ENCODE measurements at places on chromosomes 13 and 19.

DNA sequence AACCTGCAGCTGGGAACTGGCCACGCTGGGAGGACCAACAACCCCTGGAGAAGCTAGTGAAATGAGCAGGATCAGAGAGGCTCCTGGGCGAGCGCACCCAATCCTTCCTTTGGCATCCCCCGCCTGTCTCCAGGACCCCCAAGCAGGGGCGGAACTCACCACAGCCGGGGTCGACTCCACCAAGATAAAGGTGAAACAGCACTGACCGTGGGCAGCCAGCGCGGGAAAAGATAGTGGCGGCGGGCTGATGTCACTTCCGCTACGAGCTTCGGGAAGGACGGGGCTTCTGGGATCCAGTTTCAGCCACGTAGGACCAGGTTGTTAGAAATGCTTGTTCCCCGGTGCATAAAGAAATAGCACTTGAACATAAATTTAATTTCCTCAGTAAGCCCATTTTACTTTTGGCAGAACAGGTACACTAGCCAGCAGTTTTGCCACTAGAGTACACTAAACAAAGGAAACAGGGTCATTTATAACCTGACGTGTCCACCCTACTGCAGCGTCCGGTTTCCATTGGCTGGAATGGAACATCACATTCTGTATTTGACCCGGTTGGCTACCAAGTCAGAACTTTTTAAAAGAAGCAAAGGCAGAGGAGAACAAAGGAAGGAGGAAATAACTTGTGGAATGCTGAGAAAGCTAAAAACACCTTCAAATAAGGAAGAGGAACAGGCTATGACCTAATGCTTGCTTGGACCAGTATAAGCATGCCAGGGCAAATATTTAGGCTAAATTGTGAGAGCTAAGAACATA is 25.5 kb upstream of the ZNF562 start:
- no peak for DNase-seq

DNA sequence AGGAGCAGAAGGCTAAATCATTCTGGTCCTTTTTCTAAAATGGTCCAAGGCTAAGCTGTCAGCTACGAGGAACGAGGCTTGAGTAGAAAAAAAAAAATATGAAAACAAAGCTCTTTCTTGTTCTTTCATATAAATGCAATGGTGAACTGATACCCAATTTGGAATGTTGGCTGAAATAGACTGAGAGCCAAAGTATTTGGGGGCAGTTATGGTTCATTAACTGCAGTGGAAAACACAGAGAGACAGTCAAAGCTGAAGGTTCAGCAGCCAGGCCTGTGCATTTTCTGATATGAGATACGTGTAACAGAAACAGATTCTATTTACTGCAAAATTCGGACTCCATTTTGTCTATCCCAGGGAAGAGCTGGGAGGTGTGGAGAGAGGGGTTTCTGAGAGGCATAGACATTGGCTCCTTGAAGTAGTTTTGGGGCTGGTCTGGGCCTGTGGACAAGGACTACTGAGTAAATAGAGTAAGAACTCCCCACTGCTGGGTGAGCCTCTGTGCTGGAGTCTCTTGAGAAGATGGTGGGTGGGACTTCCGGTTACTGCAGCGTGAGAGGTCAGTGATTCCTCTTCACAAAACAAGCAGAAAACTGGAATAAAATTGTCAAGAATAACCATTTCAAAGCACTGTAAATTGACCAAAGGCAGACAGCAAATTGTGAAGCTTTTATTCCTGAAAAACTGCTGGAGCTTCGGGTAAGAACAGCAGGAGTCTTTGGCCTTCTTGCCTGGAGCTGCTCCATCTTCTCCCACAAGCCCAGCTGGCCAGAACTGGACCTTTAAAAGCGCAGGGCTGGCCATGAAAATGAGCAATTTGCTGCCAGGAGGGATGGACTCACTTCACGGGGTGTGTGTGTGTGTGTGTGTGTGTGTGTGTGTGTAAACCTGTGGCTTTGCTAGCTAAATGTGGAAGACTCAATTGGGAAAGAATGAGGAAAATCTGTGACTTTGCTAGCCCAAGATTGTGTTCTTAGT is 43.1 kb upstream of the CNMD start:
- no peak for DNase-seq

- DNase-seq = no peak
Measured at GRCh38 chr13:49649244-49649962, 21.1 kb downstream of the ARL11 start.

GRCh38 chr19:43455321-43456113 is 9.9 kb downstream of the LYPD3 start:
- no peak for DNase-seq

GRCh38 chr19:18494267-18494607 is 27.6 kb downstream of the ELL start:
- DNase-seq = no peak

- no peak for DNase-seq
Measured at GRCh38 chr13:114145256-114145655, 12.8 kb upstream of the RASA3 start.

- DNase-seq = no peak
Measured at GRCh38 chr19:14061081-14061749, 661 bp downstream of the PALM3 start.

All from DND-41 (cell line).